ENCODE measurements at places on chromosomes 16 and 17. TPM values are rescaled to one million over a fixed set of nuclear protein-coding genes. Genes with fewer than 3 reads are reported as not detected.

DNA sequence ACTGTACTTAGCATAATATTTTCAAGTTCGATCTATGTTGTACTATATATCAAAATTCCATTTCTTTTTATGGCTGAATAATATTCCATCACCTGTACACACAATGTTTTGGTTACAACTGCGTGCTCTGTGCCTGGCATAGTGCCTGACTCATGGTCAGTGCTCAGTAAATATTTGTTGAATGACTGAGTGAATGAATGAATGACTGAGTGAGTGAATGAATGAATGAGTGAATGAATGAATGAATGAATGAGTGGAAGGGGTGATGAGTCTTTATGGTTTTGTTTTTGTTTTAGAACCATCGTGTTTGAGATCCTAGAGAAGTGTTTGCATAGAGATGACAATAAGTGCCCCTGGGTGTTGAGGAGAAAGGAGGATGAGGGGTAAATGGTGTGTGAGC lies 155.3 kb downstream of the MRM1 start:
- no peak for DNase-seq

DNA sequence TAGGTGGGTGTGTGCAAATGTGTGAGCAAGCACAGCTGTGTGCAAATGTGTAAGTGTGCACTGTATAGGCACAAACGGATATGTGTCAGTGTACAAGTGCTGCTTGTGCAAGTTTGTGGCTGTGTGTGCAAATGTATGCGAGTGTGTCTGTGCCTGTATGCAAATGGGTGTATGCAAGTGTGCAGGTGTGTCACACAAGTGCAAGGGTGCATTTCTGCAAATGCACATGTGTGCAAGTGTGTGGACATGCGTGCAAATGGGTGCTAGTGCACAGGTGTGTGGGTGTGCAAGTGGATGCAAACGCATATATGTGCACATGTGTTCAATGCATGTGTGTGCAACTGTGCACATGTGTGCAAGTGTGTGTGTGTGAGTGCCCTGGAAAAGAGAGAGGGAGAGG lies 76.5 kb upstream of the TNRC6C start:
- DNase-seq: no peak

DNA sequence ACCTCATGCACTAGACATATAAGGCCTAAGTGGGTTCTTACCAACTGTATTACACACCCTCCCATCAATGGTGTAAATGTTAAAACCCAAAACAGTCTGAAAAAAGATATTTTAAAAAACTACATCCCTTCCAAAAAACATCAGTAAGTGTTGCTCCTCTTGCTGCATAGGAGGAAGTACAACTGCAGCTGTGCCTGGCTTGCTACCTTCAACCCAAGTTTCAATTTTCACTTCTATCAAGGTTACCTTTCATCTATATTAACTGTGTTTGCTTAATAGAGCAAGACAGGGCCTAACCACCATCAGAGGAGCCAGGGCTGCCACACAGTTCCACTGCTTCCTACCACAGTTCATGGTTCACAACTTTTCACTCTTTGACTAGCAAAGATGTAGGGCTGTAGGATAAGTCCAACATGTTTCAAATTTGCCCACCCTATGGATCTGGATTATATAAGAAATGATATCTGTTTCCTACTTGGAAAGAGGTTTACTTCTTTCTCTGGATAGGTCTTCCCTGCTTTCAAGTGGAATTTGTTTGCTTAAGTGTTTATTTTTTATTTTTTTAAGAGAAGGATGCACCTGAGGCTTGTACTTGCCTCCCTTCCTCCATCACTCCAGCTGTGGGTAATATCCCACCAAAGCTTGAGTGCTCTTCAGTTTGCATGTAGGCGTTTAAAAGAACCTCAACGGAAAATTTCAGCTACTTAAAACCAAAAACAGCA lies 56.7 kb downstream of the GRB7 start:
- DNase-seq: no peak

DNA sequence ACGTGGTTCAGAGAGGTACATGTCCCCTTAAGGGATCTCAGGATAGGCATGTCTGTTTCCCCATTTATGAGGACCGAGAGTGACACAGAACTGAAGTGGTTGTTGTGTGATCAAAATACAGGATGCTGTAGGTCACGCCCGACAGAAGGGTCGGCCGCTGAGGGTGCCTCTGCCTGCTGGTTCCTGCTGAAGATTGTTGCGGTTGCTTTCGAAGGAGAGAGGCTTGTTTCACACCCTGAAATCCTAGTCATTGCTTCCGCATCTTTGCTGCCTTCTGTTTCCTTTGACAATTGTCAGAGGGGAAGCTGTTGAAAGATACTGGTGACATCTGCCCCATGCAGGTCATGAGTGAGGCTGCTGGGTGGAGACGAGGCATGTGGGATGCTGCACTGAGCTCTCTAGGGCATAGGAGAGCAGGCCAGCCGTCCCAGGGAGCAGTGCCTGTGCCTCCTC lies 3.8 kb upstream of the NAT9 start:
- no peak for DNase-seq

DNA sequence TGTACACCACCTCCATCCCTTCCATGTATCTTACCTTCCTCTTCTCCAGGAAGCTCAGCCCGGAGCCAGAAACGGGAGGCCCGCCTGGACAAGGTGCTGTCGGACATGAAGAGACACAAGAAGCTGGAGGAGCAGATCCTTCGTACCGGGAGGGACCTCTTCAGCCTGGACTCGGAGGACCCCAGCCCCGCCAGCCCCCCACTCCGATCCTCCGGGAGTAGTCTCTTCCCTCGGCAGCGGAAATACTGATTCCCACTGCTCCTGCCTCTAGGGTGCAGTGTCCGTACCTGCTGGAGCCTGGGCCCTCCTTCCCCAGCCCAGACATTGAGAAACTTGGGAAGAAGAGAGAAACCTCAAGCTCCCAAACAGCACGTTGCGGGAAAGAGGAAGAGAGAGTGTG lies 756 bp upstream of the MVP start:
- no peak for DNase-seq

DNA sequence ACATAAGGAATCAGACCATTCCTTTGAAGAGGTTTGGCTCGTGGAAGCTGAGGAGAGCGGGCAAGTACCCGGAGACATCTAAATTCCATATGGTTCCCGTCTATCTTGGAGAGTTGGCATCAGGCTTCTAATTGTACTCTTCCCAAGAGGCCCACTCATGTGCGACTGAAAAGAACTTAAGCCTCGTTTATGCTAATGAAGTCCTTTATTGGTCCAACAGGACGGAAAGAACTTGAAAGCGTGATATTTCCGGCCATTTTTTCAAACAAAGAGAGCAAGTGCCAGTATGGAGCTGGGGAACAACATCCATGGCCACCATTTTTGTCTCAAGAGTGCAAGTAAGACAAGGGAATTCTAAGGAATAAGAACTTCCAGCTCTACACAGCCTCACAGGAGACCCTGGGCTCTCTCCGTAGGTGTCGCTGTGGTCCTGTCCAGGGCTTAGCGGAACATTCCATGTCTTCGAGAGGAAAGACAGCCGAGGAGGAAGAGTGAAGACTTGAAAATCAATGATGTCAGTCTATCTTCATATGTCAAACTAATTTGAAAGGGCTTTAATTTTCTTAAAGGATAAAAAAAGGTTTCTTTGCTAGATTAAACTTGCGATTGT lies 566.0 kb upstream of the PSMD7 start:
- no peak for DNase-seq

- DNase-seq: peak; percentile 17
These were observed 11.9 kb upstream of the PVALEF start for GRCh38 chr17:81153340-81153803.

The MYLK3 gene
- total RNA-seq: 1.00 TPM

The KRT28 gene
- total RNA-seq: not detected

The BRIP1 gene
- total RNA-seq: 25.5 TPM

The PMP22 gene
- 53.0 TPM for total RNA-seq
